Renal cortex interstitium (tissue), 15 donors: ENCODE measurements at places on chromosomes 16 and 17. TPM values are rescaled to one million over a fixed set of nuclear protein-coding genes. Genes with fewer than 3 reads are reported as not detected.

- DNase-seq = no peak
These were observed 14.0 kb upstream of the SPHK1 start for GRCh38 chr17:76370261-76370993.

- DNase-seq = peak; percentile 46
These were observed 12.1 kb downstream of the CFDP1 start for GRCh38 chr16:75420987-75421819.

DNA sequence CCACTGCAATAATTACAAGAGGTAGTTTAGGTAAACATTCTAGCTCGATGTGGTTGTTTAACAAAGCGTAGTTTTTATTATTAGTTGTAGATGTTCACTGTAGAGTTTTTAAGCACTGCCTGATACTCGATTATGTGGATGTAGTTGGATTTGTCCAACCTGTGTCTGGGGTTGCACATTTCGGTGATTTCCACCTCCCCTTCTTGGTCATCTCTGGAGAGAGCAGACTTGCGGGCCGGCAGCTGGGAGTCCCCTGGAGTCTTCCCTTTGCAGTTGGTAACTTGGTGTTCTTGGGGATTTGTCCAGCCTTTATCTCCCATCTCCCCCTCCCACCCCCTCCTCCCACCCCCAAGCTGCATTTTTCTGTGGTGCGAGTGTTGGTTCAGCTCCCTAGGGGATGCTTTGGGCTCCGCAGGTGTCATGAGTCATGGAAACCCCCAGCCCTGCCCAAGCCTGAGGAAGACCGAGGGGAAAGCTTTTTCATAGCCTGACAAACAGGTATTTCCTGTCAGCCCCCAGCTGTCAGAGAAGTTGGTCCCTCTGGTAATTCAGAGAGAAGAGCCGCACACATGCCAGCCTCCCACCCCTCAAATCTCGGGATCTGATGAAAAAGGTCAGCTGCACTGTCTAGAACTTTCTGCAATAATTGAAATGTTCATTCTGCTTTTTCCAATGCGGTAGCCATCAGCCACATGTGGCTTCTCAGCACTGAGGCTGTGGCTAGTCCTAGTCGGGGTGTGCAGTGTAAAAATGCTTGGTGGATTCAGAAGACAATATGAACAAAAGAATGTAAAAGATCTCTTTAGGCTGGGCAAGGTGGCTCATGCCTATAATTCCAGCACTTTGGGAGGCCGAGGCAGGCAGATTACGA, 50.3 kb downstream of the KSR1 start:
- no peak for DNase-seq

- no peak for DNase-seq
These were observed 154.7 kb downstream of the C16orf78 start for GRCh38 chr16:49528060-49528865.

DNA sequence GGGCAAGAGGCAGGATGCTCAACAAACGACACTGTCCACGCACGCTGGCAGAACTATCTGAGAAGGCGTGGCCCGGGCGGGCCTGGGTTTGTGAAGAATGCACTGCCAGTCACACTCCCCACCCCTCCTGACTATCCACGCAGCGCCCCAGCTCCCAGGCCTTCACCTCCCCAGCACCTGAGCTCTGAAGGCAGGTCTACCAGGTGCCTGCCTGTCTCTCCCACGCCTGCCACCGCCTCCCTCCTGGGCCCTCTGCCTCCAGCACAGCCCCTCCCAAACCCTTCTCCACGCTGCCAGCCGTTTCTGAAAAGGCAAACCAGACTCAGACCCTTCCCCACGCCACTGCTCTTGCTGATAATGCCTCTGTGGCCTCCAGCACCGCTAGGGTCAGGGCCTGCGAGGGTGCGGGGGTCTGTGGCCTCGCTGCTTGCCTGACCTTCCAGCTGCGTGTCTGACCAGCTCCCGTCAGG, 11.6 kb downstream of the MYBBP1A start:
- no peak for DNase-seq

DNA sequence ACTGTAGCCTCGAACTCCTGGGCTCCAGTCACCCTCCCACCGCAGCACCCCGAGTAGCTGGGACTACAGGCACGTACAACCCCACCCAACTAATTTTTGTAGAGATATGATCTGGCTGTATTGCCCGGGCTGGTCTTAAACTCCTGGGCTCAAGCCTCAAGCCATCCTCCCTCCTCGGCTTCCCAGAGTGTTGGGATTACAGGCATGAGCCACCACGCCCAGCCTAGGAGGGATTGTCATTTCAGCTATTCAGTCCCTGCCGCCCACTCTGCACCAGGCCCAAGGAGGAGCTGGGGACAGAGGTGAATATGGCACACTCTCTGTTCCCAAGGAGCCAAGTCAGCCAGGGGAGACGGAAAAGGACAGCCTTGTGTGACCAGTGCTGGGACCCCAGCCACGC, 256.2 kb downstream of the PARN start:
- no peak for DNase-seq

GRCh38 chr17:4199818-4200402, 56.9 kb downstream of the CYB5D2 start:
- peak; percentile 10 for DNase-seq

Gene MT4
- not detected for polyA plus RNA-seq

Gene ANKS4B
- 6.9 TPM for polyA plus RNA-seq

Gene CRISPLD2
- 7.8 TPM for polyA plus RNA-seq

Gene SLC16A6
- 1.6 TPM for polyA plus RNA-seq

Gene CSH1
- polyA plus RNA-seq = 3.7 TPM

Gene PIMREG
- 19.5 TPM for polyA plus RNA-seq

Gene HES7
- not detected for polyA plus RNA-seq

Gene PLA2G10
- polyA plus RNA-seq = 0.26 TPM

Gene SPPL2C
- polyA plus RNA-seq = not detected
